ENCODE measurements at places on chromosomes 1 and 21.

DNA sequence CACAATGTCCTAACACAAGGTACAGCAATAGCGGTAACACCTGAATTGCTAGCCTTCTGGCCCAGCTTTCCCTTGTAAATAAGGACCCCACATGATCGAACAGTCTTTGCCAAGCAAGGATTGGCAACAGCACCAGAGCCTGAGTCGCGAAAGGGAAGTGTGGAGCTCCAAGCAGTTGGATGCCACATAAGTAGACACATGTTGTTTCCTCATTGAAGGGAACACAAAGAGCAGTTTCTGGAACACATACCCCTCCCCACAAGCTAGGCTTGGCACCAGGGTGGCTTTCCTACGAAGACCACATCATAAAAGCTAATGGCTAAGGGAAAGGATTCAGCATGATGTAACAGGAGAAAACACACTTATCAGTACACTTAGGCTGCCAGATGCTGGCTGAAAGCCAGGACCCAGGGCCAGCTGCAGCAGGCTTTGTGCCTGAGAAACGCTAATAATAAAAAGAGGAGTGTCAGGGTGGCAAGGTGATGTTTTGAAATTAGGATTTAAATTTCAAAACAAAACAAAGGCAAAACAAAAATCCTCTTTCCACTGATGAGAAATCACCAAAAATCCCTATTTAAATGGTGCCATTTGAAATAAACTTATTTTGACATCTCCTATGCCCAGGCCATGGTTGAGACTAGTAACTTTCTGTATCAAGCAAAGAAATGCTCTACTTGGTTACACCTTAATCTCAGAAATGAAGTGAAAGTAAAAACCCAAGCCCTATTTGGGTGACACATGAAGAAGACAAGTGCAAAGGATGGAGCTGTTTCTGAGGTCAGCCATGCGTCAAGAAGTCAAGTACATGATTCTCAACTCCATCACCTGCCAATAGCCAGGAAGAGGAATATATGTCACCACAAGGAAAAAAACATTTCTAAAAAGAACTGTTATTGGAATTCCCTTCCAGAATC lies 11.9 kb upstream of the CPLANE2 start:
- peak; percentile 31 for DNase-seq

- DNase-seq, result no peak
Measured at GRCh38 chr1:228900886-228901392, 165.7 kb downstream of the RHOU start.

- DNase-seq, result no peak
Measured at GRCh38 chr1:228552596-228553176, 65.5 kb downstream of the RNF187 start.

DNA sequence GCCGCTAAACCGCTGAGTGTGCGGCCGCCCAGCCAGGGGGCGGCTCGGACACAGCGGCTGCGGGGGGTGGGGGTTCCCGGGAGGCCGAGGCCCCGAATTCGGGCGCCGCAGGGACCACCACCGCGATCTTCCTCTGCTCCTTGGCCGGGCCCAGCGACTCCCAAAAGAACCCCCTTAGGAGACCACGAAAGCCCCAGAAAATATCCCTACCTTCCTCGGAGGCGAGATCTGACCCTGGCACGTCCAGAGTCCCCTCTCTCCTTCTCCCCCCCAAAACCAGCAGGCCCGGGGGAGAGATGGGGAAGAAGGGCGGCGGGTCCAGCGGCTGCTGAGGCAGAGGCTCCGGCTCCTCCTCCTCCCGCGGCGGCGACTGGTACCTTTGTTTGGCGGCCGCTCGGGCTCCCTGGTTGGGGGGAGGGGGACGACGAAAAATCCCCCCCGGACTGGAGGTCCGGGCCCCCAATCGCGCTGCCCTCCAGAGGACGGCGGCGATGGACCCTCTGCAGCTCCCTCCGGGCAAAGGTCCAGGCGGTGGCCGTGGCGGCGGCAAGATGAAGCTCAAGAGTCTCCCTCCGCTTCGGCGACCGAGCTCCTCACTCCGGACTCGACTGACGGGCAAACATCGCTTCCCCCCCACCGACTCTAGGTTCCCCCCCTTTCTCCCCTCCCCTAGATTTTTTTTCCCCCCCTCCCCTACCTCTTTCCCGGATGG lies at the start of gene ARID4B:
Gene ARID4B, minus strand, starts transcription at position 621 of the 712 bp plus-strand sequence. CDS start 1,260 bp downstream, outside the sequence.
- DNase-seq, result no peak

DNA sequence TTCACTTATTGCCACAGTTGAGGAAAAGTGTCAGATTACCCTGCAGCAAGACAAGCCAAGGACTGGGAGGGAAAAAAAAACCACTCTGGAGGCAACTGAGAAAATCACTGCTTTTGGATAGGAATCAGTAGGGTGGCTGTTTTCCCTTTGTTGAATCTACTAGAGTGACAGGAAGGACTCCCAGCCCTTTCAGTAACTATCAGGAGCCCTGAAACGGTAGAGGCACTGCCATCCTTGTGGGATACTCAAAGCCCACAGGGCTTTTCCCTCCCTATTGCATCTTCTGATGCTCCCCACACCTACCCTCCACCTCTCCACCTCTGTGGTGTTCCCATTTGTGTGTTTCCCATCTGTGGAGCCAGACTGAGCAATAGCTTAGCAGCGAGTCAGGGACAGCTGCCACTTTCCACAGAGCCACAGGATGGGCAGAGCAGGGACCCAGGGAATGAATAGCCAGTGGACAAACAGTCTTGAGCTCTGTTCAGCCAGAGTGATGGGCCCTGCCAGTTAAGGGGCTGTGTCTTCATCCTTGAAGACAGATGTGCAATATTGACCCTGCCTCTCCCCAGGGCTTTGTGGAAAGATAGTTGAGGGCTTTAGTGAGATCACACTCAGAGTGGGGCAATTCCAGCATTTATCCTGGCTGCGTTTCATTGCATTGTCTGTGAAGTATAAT lies 13.9 kb downstream of the UBIAD1 start:
- DNase-seq, result no peak

- no peak for DNase-seq
Measured at GRCh38 chr1:246036175-246036574, 470.9 kb downstream of the SMYD3 start.

DNA sequence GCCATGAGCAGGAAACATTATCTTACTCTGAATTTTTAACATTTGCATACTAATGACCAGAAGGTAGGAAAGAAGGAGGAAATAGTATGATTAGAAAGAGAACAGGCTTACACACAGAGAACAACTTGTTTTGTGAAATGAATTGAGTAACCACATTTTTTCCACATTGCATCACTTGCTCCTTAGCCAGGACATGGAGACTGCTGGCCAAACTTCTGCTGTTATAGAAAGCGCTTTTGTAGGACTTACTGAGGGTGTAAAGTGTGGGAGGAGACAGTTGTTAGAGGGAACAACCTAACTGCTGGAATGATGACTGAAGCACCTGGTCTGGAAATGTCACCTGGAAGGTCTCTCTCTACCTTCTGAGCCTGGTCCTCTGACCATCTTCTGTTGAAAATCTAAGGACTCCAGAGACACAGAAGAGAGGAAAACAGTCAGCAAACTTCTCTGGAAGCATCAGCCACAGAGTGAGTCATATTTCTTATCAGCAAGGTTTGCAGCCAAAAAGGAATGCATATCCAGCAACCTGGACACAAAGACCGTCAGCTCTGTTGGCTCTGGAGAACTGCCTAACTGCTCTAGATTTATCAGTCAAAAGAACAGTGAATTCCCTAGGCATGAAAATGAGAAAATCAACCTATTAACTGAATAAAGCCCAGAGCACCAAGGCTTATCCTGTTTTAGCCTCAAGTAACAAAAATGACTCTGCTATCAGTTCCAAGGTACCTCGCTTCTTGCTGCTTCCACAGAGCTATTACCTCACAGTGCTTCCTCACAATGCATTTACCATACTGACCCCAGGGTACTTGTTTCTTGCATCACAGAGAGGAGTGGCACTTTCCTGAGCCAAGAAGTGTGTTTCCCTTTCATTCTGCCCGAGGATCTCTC lies 88.0 kb upstream of the SLFNL1 start:
- peak; percentile 38 for DNase-seq

DNA sequence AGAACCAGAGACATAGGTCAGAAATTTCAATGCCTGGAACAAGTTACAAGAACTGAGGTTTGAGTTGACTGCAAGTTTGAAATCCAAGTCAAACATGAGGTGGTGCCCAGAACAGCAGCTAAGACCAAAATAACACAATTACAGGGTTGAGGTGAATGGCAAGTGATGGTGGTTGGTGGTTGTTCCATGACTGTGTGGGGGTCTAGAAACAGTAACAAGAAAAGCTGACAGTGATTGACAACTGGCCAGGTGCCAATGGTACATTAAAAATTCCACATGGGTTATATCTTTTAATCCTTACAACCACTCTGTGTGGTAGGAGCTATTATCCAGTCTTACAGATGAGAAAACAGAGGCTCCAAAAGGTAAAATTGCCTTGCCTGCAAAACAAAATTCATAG lies 32.0 kb downstream of the RIMS3 start:
- DNase-seq, result no peak

- DNase-seq, result no peak
Measured at GRCh38 chr1:181341026-181341632, 142.2 kb upstream of the CACNA1E start.

GRCh38 chr1:201838381-201838780 lies 9.4 kb downstream of the IPO9 start:
- DNase-seq, result no peak

DNA sequence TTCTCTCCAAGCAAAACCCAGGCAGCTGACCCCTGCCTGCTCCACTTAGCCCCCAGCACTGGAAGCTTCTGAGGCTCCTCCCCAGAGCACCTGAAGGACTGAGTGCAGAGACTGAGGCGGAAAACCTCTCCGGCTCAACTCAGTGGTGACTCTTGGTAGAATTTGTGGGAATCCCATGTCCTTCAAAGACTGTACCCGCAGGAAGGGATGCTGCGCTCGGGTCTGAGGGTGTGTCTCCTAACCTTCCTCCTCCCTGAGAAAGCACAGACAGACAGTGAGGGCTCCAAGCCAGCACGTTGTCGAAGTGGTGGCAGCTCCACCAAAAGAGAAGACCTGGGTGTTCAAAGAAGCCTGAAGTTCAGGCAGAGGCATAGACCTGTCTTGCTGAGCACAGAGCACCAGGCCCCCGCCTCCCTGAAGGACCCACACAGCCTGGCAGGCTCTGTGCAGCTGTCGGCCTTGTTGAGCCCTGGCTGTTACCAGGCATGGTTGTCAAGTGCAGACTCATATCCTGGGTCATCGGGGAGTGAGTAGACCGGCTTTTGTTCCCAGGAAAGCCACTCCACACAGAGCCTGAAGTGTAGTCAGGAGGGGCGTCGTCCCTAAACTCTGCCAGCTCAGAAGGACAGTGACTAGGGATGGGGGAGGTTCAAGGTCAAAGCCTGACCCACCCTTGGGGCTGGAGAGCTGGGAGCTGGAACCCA lies 36.7 kb downstream of the CSMD2 start:
- DNase-seq, result no peak

Measured in brain pericyte (primary cell).